NCI-H187 (cell line): ENCODE measurements at places on chromosomes 5 and 9.

DNA sequence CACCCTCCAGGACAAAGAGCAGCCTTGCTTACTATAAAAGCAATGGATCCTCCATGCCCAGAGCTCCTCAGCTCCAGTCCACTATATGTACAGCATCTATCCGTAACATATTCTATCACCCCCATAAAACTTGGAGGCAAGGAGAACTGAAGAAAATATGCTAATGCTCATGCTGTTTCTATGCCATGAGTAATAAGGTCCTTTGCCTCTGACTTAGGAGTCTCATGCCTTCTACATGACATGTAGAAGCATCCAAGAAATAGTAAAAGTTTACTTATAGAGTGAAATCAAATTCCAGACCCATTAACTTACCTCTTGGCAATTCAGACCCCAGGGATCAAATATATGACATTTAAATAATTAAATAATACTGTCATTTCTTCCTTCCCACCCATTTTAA is 33.7 kb downstream of the SSBP2 start:
- DNase-seq: no peak

- DNase-seq: no peak
Observed at GRCh38 chr5:171629628-171630349, 155.8 kb upstream of the SMIM23 start.

DNA sequence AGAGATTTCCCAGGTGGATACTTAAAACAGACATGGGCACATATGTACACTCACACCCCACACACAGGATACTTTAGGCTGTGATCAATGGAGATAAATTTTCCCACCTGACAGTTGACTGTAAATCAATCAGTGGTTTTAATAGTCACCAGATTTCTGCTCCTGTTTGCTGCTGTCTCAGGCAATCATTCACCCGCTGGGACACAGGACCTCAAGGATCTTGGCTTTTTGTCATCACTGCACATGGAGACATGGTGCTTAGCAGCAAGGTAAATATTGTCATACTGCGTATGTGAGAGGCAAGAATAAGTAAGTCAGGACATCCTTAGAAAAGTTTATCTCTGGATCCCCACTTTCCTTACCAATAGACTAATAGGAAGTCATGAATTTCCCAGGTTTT is 60.8 kb upstream of the KLF9 start:
- DNase-seq: no peak

DNA sequence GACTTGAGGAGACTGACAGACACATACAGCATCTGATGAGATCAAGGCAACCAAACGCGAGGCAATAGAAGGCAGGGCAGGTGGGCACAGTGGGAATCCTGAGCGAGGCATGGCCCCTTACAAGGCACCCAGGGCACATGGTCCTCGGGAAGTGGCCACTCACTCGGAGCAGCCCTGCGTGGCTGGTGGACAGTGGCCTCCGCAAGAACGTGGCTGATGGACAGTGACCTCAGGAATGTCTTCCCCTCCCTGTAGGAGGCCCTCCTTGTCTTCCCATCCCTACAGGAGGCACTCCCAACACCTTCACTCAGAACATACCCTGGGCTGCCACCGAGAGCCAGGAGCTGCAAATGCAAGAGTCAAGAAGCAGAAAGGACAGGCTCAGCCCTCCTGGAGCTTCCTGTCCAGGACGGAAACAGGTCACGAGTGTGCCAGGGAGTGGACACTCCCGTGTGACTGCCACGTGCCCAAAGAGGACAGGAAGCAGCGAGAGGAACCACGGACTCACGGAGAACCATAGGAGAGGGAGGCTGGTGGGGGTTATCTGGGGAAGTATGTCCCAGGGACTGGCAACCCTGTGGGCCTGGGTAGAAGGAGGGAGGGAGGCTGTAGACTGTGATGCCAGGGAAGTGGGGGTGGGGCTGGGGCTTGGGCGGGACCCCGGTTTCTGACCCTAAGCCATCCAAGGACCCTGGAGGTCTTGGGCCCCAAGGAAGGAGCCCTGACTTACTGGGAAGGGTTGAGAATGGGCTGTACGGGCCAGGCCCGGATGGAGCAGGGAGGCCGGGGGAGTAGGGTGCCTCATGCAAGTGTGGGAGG is 321.9 kb upstream of the IRX4 start:
- no peak for DNase-seq

DNA sequence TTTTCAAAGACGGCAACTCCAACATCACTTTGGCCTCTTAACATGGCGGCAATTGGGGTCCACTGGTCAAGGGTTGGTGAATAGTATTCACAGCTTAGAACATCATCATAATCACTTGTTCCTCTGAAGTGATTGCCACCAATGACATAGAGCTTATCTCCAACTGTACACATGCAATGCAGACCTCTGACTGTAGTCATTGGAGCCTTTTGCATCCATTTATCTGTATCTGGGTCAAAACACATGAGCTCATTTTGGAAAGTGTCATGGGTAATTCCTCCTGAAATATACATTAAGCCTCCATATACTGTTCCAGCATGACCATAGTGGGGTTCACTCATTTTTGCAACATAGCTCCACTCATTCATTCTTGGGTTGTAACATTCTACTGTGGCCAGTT is 2.0 kb downstream of the KLHL9 start:
- no peak for DNase-seq

DNA sequence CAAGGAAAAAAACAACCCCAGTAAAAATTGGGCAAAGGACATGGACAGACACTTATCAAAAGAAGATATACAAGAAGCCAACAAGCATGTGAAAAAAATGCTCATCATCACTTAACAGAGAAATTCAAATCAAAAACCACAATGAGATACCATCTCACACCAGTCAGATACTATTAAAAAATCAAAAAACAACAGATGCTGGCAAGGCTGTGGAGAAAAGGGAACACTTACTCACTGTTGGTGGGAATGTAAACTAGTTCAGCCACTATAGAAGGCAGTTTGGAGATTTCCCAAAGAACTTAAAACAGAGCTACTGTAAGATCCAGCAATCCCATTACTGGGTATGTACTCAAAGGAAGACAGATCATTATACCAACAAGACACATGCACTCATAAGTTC is 157.4 kb downstream of the EDIL3 start:
- DNase-seq: no peak

- DNase-seq: no peak
Observed at GRCh38 chr5:98206566-98206965, 566.9 kb upstream of the RGMB start.

DNA sequence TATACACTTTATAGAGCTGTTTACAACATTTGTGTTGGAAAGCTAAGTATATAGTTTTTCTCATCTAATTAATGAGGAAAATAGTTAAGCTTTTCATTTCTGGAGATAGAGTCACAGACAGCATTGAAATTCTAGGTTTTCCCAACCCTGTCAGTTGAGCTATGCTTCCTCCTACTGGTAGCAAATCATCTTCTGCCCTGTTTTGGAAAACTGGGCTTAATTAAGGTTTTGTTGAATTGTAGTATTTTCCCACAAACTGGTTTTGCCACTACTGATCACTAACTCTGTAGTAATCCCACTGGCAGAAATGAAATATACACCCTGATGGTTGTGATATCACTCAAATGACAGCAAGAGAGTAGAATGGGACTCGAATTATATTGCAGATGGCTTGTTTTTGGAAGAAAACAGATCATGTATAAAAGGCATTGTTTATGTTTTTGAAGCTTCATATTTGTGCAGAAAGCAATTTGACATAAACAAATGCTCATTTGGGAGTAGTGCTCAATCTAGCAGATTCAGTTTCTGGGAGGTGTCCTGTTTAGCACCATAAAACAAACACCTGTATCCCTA is 46.6 kb downstream of the CD180 start:
- no peak for DNase-seq

GRCh38 chr5:179762079-179762780 is 29.6 kb downstream of the MAML1 start:
- no peak for DNase-seq

DNA sequence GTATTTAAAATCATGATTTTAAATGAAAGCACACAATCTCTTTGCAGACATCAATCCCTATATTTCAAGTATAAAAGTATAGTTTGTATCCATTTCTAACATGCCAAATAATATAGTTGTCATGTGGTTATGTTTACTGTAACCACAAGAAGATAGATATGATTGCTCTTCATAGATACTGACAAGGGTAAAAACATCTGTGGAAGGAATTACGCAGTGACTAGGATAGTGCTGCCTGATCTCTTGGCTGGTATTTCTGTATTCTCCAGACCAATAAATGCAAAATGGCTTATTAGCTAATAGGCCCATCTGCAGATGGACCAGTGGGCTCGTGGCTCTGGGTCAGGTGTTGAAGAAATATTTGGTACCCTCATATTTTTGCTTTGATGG is 34.9 kb upstream of the FBN2 start:
- DNase-seq: no peak

DNA sequence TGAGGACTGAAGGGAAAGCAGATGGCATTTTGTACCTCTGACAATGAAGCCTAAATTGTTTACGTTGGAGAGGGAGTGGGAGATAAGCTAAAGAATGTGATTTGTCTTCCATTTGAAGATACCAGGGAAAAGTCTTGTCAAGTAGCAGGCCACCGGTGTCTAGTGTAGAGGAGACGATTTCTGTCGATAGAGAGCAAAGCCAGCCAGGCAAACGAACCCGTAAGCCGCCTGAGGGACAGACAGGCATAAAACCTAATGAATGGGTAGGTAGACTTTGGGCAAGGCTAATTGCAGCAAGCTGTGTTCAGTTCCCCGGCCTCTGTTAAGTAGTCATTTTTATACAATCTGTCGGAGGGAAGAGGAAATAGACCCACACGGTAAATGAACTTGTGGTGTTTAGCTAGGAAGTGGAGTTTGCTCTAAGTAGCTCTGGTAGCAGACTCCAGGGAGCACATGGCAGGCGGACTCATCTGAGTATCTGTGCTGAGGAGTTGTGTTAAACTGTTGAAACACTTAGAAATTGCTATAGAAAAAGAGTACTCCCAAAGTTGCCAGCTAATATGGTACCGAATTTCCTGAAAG is 28.8 kb downstream of the SMARCA2 start:
- no peak for DNase-seq

- no peak for DNase-seq
Observed at GRCh38 chr5:7917130-7918123, 48.5 kb downstream of the MTRR start.

DNA sequence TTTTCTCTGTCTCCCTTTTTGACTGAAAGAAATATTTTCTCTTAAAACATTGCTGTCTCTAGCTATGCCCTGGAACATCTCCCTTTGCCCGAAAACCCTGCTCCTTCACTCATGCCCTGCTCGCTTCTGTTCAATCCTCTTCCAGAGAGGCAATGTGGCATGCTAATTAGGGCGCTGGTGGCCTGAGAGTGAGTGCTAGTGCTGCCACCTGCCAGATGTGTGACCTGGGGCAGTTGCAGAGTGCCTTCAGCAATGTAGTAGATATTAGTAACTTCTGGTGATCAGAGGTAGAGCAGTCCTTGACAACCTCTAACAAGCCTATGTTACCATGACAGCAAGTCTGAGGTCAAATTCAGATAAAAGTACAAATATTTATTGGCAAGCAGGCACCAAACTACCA is 119.5 kb upstream of the OSMR start:
- no peak for DNase-seq

DNA sequence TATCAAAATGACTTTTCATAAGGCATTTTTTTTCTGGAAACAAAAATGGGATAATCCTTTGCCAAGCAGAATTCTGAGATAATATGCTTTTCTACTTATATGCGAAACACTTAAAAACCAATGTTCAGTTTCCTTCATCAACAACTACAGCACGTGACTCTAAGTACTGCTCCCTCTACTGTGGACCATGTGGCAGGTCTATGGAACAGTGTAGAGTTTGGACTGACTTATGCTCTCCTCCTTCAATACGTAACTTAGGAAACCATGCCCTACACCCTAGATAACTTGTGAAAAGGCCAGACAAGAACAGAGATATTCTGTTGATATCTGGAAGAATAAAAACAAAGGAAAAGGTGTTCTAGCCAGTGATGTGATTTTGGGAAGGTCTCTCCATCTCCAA is 111.3 kb upstream of the GNA14 start:
- DNase-seq: no peak

DNA sequence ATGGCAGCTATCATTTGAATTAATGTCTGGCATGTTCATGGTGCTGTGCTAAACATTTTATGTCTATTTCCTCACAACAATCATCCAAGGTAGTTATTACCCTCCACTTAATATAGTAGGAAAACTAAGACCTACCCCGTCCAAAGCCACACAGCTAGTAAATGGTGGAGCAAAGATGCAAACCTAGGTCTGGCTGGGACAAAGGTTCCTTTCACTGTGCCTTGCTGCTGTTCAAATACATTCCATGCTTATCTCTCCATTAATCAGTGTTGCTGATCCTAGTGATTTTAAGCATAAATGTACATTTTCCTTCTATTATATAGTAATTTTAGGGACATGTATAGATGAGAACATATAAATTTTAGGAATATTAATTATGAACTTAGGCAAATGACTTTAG is 38.7 kb downstream of the CCDC125 start:
- DNase-seq: no peak

DNA sequence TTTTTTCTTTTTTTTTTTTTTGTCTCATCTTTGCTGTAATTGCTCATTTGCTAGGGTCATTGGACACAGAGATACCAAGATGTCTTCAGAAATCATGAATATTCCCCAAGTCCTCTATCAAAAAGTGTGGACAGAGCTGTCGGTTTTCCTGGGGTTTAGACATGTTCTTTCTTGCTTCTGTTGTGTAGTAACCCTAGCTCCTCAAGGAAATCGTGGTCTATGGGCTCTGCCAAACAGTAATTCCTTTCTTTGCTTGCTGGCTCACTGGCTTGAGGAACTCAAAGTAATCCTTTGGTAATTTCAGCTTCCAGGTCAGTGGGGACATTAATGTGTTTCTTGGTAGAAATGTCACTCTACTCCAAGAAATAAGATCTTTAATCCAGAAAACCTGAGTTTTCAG is 101.7 kb downstream of the TMC1 start:
- no peak for DNase-seq

DNA sequence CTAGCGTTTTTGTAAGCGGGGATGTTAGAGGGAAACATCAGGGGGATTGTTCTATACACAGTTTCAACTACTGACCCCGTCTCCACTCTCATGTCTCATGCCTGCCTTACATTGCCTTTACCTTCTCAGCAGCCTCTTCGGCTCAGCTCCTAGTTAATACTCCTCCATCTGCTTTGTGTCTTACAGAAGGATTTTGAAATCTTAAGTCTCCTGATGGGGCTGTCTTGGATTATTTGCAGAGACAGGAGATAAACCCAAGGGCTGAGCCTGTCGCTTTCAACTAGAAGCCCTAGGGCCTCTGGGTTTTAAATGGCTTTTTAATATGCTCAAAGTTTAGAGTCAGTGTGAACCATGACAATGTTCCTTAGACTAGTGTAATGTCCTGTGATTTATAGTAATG is 161.5 kb downstream of the CARTPT start:
- DNase-seq: no peak
